RWPE2 (cell line): ENCODE measurements at places on chromosomes 12 and 14.

GRCh38 chr12:52634266-52635056 lies 16.1 kb upstream of the KRT73 start:
- no peak for DNase-seq

DNA sequence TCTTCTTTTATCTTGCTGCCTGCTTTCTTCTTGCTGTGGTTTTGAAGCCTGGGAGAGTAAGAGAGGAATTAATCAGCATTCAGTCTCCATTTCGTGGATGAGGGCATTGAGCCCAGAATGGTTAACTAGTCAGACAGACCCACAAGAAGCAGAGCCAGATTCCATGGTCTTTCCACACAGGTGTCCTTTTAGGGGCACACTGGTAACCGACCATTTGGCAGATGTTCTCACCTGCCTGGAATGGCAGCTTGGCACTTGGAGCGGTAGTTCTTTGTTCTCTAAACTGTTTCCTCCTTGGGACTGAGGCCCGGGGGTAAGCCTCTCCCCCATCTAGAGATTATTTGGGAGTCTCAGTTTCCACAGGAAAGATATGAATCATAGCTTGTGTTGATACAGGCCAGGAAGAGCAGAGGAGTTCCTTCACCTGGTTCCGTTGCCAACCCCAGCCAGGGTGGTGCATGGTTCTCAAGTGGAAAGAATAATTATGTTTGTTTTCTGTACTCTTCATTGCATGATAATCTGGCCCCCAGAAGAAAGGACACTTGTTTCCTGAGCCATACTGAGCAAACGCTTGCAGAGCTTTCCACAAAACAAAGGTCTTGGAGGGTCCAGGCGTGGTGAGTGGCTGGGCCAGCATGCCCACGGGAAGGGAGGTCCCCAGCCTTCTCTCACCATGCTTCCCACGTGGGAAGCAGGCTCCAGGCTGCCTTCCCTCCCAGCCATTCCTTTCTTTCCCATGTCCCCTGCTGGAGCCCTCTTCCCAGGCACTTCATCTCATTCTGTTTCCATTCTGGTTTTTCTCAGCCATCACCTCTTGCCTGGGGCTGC lies 2.0 kb upstream of the KRT75 start:
- peak; percentile 81 for DNase-seq

DNA sequence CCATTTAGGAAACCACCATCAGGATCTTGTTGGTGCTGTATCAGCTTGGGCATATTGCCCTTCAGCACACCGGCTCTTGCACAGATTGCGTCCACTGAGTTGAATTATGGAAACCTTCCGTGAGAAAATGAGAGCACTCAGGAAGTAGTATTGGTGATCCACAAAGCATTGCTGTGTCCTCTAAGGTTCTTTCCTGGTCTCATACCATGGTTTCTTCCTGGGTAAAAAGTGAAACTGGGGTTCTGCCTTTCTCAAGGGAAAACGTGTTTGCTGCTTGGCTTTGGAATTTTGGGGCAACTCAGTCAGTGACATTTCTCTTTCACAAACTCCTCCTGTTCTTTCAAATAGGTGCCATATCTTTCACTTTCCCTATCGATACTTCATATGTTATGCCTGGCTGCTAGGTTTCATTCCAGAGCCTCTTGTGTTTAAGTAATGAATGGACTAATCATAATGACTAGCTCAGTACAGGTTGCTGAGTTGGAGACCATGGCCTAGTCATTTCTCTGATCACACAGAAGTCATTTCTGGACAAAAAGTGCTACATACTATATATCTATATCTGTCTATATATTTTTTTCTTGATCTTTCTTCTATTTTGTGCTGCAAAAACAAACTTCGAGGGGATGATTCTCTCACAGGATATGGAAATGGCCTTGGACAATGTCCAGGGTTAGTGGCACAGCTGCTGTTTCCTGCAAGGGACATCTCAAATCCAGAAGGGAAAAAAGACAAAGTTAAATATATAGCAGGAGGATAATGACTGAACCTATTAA lies 423.4 kb downstream of the ZFP36L1 start:
- no peak for DNase-seq

GRCh38 chr12:46187023-46187422 lies 81.8 kb downstream of the SLC38A1 start:
- no peak for DNase-seq

DNA sequence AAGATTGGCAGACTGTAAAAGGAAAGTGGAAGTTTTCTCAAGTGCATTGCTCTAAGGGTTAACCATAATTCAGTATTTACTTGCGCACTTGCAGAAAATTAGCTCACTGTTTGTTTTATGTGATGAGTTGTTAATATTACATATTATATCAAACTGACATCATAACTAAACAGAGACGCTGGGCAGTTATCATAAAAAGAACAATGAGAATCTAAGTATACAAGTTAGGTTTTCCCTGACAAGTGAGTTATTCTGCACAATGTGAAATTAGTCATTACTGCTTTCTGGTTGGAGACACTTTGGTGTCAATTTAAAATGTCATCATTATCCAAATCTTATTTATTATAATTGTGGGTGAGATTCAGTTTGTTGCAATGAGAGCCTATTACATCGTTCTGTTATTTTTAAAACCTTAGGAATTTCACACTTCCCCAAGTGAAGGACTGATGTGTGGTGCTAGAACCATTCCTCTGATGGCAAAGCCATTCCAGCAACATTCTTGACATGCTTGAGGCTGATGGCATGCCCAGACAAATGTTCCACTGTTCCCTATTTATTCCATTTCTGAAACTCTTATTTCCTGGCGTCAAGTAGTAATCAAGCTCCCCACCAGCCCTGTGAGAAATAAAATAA lies 90.1 kb upstream of the FLRT2 start:
- peak; percentile 70 for DNase-seq

GRCh38 chr12:1846421-1847405 lies 26.3 kb downstream of the LRTM2 start:
- DNase-seq = peak; percentile 74

DNA sequence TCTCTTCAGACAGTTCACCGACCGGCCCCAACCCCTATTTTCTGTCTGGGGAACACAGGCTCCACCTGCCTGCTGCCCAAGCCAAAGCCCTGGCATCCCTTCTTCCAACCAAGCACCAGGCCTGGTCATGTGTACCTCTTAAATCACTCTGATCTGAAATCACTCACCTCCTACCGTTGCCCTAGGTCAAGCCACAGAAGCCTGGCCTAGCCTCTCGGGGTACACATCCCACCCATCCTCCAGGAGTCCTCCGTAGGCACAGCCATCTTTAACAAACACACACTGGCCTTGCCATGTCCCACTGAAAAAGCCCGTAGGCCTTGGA lies 81.8 kb downstream of the IRF2BPL start:
- DNase-seq = no peak

- no peak for DNase-seq
These were observed 79.9 kb downstream of the BCL11B start for GRCh38 chr14:99192028-99192621.

DNA sequence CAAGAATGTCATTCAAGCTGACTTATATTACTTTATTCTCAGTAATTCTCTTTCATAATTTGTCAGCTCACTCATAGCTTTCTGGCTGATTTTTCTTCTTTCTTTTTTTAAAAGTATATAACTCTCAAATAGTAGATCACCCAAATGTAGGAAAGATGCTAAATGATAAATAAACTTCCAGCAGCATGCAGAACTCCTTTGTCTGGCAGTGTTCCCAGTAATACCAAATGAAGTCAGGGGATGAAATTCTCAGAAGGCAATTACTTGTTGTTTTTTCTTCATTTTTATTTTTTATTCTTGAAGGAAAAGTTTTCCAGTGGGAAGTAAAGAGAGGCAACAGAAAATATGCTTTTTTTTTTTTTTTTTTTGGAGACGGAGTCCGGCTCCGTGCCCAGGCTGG lies 133.3 kb upstream of the SLCO1C1 start:
- no peak for DNase-seq

DNA sequence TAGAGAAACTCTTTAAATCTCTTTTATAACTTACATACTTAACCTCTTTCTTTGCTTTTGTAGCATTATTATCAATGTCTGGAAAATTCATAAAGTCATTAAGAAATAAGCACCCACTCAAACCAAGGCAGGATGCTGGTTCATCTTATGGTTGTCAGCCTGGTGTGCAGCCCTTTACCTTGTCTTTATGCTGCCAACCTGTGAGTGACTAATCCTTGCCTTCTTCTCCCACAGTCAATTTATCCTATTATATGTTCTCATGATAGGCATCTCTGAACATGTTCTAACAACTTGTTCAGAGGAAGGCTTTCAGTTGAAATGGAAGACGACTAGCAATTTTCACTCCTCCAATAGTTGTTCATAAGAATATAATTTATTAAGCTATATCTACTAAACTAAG lies 186.9 kb upstream of the CAND1 start:
- no peak for DNase-seq

GRCh38 chr14:99656171-99656570 lies 11.2 kb downstream of the HHIPL1 start:
- DNase-seq = no peak

GRCh38 chr12:29516431-29516875 lies 19.0 kb upstream of the OVCH1 start:
- no peak for DNase-seq

- no peak for DNase-seq
These were observed 62.9 kb upstream of the ATP2A2 start for GRCh38 chr12:110217996-110218674.

GRCh38 chr14:101719045-101719645 lies 42.4 kb upstream of the PPP2R5C start:
- peak; percentile 52 for DNase-seq

DNA sequence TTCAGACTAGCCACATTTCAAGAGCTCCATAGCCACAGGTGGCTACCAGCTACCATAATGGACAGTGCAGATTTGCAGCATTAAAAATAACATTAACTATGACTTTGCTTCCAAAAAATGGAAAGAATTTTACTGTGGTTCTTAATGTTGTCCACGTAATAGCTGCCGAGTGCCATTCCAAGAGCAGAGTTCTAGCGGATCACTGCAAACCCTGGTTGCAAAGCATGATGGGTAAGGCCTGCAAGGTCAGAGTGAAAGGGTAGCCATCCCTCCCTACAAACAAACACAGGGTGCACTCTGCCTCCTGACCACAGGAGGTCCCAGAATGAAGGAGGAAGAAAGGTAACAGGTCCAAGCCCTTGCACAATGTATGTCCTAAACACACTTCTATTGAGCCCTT lies 157.6 kb downstream of the DPF3 start:
- no peak for DNase-seq

DNA sequence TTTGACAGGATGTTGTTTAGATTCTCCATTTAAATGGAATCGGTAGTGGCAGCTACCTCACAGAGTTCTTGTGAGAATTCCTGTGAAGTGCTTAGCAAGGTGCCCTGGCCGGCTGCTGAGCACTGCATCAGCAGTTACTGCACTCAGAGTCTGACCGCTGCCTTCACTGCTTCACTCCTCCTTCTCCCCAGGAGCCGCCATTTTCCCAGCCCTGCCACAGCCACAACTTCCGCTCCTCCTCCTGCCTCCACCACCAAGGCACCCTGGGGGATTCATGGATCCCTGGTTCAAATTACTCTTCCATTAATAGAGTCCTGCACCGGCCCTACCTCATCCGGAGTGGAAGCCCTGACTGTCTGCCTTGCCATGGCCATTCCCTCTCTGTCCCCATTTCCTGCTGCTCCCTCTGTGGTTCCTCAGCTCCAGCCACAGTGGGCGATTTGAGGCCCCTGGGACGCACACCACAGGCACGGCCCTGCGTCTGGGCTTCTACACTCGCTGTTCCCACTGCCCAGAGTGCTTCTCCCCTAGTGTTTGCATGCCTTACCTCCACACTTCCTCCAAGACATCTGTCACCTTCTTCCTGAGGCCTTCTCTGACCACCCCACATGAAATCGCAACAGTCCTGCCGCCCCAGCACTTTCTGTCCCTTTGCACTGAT lies 210.3 kb downstream of the IPO8 start:
- no peak for DNase-seq

- no peak for DNase-seq
These were observed 19.5 kb upstream of the CERS5 start for GRCh38 chr12:50186681-50187080.

- DNase-seq = no peak
These were observed 21.4 kb downstream of the KLRF2 start for GRCh38 chr12:9902539-9903228.

GRCh38 chr14:52077256-52077979 lies 8.6 kb upstream of the NID2 start:
- DNase-seq = no peak

DNA sequence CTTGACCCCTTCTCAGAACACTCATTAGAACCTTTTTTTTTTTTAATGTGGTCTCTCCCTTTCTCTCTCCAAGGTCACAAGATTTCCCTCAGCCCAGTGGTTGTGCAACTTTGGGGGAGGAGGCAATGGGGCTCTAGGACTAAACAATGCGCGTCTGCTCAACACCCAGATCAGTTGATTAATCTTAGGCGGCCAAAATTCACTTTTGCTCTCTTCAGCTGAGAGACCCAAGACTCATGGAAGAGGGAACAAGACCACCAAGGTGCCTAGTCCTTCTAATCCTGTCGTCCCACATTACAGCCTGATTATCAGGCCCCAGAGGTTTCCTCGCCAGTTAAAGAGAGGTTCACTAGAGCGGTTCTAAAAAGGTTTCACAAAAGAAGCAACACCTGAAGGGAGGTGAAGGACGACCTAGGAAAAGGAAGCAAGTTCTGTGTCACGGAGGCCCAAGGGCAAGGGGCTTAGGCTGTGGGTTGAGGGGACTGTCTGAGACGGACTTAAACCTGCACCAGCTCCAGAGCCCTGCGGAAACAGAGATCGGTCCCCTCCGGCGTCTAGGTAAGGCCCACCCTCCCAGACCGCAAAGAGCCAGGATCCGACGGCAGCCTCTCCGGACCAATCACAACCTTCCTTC lies 824 bp upstream of the TARBP2 start:
- no peak for DNase-seq

GRCh38 chr12:41910578-41911320 lies 233.9 kb downstream of the GXYLT1 start:
- no peak for DNase-seq

- no peak for DNase-seq
These were observed 1100.7 kb downstream of the TRHDE start for GRCh38 chr12:73372856-73373255.

DNA sequence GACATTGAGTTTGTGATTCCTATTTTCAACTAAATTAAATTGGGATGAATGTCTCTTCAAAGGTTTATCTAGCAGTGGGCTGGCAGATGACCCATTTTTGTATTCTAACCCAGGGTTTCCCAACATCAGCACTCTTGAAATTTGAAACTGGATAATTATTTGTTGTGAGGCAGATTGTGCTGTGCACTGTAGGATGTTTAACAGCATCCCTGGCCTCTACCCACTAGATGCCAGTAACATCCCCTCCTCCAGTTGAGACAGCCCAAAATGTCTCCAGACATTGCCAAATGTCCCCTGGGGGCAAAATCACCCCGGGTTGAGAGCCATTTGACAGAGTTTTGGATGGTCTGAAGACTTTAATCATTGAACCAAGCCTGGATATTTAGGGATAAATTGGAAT lies 11.1 kb downstream of the DAAM1 start:
- no peak for DNase-seq

GRCh38 chr14:59187802-59188460 lies 536 bp upstream of the DAAM1 start:
- no peak for DNase-seq

DNA sequence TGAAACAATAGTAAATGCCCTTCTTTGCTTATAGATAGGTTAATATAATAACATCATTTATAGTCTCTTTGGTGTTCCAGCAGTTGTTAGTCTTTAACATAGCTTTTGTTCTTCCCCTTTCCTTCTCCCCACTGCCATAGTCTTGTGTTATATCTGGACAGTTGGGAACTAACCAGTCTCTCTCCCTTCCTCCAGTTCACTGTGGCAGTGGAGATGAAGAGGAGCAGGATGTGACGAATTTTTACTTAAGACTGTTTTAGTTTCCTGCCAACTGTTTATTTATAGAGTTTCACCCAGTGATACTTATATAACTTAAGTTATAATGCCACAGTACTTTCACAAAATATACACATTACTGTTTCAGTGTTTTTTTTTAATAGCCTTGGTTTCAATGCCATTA lies 277.4 kb downstream of the PDZRN4 start:
- no peak for DNase-seq
